EH (cell line): ENCODE measurements at places on chromosomes 2 and 18.

DNA sequence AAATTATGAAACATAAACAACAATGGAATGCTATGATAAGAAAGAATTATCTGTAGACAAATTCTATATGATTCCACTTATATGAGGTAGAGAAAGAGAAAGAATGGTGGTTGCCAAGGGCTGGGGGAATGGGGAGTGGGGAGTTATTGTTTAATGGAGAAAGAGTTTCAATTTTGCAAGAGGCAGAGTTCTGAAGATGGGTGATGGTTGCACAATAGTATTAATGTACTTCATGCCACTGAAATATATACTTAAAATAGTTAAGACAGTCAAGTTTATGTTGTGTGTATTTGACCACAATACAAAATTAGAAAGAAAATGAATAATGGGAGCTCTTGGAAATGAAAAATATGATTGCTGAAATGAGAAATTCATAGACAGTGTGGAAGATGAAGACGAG, 22.6 kb upstream of the FAM117B start:
- DNase-seq = no peak

DNA sequence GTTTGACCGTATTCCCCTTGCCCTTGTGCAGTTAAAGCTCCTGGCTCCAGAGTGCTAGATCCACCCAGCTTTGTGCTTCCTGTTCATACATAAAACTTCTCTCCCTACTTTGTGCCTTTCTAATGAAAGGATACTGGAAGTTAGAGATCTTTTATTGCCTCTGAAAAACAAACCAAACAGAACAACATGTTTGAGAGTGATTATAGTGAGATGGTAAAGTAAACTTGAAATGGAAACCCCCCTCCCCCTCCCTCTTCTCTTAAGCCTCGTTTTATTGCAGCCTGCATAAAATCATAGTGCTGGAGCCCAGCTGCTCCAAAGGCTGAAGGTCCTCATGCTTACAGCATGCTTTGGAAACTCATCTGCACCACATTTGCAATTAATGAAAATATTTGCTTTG, 125.1 kb downstream of the TANC1 start:
- DNase-seq = peak; percentile 55

DNA sequence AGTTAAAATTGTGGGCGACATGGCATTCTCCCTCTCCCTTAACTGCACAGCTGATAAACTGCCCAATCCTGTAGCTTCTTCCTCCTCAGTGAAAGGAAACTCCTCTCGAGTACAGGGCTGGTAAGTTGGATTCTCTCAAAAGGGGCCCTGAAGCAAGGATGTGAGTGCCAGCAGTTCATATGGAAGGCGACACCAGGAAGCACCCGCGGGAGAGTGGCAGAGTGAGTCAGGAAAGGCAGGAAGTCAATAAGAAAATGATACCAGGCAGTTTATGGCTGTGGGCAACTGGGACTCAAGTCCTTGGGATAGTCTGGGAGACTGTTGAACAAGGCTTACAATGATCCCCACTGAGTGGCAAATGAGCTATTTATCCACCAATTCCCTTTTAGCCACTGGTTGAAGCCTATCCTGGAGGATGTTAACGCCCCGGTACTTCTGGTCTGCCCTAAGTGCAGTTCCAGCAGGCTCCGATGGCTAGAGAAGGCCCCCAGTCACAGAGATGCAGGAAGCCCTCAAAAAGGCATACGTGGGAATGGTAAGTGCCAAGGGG, 34.8 kb downstream of the ABHD3 start:
- peak; percentile 46 for DNase-seq

- peak; percentile 80 for DNase-seq
Observed at GRCh38 chr2:238381341-238382115, 45.2 kb upstream of the ASB1 start.

- DNase-seq = peak; percentile 57
Observed at GRCh38 chr18:6022845-6023244, 127.5 kb upstream of the TMEM200C start.

GRCh38 chr18:27447930-27448329, 262.8 kb upstream of the CHST9 start:
- no peak for DNase-seq

GRCh38 chr18:11688972-11689668, at the start of gene GNAL:
TSS of gene GNAL (plus strand) at chr18:11689264. CDS start at chr18:11689564, 300 bp downstream.
- peak; percentile 63 for DNase-seq

DNA sequence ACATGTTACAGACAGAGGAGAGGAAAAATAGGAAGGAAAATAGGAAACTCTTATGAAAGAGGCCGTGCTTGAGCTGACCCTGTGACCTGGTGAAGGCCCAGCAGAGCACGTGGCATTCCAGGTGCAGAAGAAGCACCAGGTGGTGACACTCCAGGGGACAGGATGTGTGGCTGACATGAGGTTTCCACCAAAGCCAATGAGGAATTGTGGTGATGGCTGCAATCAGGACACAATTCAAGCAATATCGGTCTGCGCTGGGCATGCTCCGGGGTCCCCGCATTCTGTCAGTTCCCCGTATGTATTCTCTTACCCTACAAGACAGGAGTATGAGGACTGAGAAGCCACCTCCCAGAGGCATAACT, 504.2 kb downstream of the EIPR1 start:
- no peak for DNase-seq

- DNase-seq = no peak
Observed at GRCh38 chr2:235343156-235343774, 150.6 kb upstream of the AGAP1 start.

DNA sequence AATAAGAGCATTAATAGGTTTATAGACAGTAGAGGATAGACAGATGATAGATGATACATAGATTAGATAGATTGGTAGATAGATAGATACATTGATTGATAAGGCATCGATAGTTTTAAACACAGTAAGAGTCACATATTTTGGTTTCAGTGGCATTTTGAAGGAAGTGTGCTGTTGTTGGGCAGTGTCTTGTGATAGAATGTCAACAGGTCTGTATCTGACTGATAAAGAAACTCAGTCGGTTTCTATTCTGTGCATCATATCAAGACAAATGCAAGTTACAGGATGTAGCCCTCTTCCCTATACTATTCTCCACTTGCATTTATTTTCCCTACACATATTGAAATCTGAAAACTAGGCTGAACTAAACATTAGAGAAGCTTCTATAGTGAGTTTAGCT, 1229.0 kb upstream of the ZEB2 start:
- DNase-seq = no peak

- DNase-seq = no peak
Observed at GRCh38 chr2:205646680-205647079, 35.6 kb upstream of the NRP2 start.

- DNase-seq = no peak
Observed at GRCh38 chr2:111667001-111667400, 217.0 kb downstream of the ANAPC1 start.

GRCh38 chr2:242013771-242014170, 144.2 kb downstream of the RTP5 start:
- DNase-seq = no peak

DNA sequence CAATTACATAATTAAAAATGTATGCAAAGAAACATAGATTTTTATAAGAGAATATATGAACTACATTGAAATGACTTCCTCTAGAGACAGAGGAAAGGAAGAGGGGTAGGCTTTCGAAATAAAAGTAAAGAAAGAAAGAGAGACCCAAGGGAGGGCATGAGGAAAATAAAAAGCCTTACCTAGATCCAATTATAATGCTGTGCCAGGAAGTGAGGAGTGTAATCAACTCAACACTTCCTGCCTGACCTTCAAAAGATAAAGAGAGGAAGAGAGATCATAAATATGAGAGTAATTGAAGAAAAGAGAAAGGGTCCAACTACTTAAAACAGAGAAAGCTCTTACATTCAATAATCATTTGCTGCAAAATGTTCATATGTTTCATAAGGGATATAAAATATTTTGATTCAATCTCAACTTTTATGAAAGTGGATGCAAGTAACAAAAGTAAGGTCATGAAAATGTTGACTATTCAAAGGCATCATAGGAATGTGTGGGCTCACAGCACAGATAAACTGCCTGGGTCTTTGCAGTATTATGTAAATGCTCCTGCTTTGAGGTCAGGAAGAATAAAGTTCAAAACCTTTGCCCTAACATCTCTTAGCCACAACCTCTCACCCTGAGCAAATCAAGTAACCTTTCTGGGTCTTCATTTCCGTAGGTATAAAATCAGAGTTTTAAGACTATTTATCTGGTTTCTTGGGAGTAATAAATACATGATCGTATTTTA, 1237.7 kb downstream of the LRP1B start:
- peak; percentile 3 for DNase-seq

DNA sequence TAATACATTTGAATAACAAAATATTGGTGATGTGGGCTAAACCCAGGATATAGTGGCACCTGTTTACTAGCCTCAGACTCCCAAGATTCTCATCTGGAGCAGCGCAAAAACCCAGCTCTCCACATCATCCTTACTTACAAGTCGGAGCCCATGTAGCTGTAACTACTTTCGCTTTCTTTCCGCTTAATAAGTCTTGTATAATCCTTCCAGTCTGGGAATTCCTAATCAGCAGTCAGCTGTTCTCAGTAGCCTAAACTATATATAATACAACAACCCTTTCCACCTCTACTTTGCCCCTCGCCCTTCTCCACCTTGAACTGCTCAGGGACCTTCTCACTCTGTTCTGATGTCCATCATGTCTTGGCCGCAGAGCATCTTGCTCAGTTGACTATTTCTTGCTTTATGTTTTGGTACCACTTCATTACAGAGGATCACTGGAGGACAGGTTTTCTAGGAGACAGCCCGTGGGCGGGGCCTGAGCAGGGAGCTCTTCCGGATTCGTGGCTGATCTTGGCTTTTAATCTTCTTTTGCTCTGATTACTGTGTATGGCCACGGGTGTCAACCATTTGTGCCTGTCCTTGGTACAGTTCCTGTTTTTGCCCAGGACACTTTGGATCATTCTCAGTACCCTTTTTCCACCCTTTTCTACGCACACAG, 119.9 kb upstream of the SERTAD2 start:
- no peak for DNase-seq

DNA sequence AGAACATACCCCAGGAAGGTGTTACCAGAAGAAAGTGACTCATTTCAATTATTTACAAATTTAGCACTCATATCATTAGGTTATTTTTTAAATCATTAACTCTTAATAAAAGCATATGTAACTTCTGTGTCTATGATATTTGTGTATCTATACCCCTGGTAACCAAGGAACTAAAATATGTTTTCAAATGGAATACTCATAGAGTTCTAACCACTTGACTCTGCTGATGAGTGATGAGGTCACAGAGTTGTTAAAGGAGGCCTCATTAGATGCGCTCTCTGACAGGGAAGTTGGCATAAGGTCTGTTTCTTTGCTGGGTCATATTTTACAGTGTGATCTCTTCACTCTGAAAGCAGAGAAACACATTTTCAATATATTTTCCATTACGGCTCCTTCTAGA, 73.4 kb downstream of the CCDC150 start:
- DNase-seq = no peak

GRCh38 chr18:8765783-8766463, 60.6 kb downstream of the MTCL1 start:
- peak; percentile 19 for DNase-seq

DNA sequence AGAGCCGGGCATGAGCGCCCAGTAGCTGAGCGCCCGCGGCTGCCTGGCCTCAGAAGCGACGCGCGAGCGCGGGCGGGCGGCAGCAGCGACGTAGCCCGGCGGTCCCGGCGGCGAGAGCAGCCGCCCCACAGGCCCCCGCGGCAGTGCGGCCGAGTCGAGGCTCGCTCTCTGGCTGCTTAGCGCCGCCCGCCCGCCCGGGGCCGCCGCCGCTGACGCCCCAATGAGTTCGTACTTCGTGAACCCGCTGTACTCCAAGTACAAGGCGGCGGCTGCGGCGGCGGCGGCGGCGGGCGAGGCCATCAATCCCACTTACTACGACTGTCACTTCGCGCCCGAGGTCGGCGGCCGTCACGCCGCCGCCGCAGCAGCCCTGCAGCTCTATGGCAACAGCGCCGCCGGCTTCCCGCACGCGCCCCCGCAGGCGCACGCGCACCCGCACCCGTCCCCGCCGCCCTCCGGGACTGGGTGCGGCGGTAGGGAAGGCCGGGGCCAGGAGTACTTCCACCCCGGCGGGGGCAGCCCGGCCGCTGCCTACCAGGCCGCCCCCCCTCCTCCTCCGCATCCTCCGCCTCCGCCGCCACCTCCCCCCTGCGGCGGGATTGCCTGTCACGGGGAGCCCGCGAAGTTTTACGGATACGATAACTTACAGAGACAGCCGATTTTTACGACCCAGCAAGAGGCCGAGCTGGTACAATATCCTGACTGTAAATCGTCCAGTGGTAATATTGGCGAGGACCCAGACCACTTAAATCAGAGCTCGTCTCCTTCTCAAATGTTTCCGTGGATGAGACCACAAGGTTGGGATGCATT, 847 bp downstream of the HOXD8 start:
- peak; percentile 43 for DNase-seq

GRCh38 chr2:25306777-25307368, 34.9 kb downstream of the DNMT3A start:
- no peak for DNase-seq

DNA sequence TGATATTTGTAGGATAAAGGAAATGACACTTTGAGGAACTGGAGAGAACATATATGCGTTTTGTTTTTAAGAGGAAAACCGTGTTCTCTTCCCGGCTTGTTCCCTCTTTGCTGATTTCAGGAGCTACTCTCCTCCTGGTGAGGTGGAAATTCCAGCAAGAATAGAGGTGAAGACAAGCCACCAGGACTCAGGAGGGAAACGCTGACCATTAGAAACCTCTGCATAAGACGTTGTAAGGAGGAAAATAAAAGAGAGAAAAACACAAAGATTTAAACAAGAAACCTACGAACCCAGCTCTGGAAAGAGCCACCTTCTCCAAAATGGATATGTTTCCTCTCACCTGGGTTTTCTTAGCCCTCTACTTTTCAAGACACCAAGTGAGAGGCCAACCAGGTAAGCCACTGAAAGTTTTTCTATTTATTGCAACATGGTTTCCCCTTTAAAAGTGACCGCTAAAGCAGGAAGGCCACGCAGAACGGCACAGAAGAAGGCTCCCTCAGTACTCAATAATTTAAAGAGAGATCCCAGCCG, 735 bp downstream of the NRP2 start:
- no peak for DNase-seq

GRCh38 chr18:56373601-56374000, 264.8 kb downstream of the TXNL1 start:
- no peak for DNase-seq

GRCh38 chr2:174051741-174052583, 86.8 kb upstream of the SP3 start:
- peak; percentile 83 for DNase-seq

- DNase-seq = no peak
Observed at GRCh38 chr2:8693157-8693821, 11.4 kb downstream of the ID2 start.

DNA sequence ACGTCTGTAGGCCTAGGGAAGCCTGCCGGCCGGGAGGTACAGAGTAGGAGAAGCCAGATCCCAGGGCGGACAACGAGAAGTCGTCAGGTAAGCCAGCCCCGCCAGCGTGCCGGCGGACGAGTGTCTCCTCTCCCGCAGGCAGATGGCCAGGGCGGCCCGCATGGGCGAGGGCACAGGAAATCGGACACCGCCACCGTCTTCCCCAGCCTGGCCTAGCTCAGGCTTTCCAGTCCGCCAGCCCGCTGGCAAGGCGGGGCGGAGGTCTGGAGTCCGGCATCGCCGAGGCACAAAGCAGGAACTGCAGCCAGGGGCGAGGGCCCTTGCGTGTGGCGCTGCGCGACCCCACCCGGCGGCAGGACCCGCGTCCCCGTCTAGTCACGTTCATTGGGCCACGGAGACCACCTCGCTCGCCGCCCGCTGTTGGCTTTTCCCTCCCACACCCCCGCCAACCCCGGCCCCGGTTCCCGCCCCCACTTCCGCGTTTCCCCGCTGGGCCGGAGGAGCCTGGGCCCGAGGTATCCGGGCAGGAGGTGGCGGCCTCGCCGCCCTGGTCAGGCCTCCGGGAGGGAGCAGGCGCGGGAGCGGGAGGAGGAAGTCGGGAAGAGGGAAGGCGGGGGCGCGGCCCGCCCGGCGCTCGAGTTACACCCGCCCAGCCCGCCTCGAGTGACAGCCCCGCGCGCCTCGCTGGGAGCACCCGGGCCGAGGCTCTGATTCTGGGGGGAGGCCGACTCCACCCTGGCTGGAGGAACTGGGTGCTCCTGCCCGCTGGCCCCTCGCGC, at the start of gene GPD2:
GPD2 (plus strand) TSS at position 662 of the 779 bp plus-strand sequence. CDS start 39,727 bp downstream, outside the sequence.
- peak; percentile 92 for DNase-seq
